Stimulated activated CD8-positive, alpha-beta memory T cell treated with anti-CD3 and anti-CD28 coated beads, Interleukin-7, amount 100 ng/mL, for 1 hour (primary cell): ENCODE measurements at places on chromosomes 6 and 20.

GRCh38 chr6:162675503-162675902 is 52.1 kb downstream of the PRKN start:
- no peak for DNase-seq

DNA sequence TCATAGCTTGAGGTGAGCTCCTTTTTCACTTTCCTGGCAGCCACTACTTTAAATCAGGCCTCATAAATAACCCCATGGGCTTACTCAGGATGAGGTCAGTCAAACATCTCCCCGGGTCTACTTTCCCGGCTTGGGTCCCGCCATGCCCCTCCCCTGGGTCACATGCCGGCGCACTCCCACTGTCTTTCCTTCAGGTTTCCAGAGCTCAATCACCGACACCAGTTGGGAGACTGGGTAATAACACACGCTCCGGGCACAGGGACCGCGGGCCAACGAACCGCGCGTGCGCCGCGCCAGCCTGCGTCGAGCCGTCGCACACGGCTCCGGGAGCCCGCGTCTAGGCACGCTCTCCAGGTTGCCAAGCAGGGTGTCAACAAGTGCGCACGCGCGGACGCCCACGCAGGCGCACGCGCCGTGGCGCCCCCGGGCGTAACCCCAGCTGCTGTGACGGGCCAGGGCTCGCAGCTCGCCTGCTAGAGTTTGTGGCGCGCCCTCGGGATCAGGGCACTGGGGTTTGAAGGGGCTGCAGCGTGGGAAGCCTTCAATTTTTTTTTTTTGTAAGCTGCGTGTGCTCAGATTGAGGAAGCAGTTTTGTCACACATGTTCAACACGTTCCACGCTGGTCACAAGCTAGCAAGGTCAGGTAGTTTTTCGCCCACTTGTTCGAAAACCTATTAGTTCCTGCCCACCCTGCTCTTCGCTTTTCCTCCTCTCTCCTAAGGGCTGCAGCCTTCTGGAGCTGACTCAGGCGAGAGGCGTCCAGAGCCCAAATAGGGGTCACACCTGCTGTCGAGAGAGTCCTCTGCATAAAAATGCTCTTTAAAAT is 31.8 kb downstream of the TFAP2B start:
- DNase-seq, result no peak

DNA sequence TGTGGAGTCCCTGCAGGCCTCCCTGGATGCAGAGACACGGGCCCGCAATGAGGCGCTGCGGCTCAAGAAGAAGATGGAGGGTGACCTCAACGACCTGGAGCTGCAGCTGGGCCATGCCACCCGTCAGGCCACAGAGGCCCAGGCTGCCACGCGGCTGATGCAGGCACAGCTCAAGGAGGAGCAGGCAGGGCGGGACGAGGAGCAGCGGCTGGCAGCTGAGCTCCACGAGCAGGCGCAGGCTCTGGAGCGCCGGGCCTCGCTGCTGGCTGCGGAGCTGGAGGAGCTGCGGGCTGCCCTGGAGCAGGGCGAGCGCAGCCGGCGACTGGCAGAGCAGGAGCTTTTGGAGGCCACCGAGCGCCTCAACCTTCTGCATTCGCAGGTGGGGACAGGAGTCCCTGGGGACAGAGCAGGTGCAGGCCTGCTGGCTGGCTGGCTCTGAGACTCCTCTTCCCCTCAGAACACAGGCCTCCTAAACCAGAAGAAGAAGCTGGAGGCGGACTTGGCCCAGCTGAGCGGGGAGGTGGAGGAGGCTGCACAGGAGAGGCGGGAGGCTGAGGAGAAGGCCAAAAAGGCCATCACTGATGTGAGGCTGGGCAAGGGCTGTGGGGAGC is 44.7 kb downstream of the MYH7B start:
- DNase-seq, result no peak

DNA sequence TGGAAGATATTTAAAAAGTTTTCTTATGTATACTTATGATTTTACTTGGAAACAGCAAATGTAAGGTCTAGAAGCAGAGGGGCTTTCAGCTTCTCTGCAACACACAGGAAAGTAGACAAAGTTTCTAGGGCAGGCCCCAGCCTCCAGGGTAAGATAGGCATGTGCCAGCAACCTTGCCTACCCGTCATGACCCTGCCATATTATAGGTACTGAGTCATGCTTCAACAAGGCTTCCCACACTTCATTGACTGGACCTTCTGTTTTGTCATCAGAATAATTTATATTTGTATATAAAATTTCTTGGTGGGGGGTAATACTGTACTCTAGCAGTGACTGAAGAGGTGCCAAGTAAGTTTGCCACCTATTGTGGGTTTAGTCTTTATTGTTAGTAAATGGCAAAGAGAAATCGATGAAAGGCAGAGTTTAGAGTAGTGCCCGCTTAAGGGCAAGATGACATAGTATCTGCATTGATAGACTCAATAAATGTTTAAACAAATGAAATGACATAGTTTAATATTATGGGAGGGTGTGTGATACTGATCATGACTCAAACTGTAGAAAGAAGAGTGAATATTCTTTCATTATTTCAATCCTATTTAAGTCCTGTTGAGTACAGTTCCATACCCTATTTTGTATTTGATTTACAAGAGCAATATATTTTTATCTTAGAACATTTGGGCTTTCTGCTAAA is 95.6 kb downstream of the JARID2 start:
- no peak for DNase-seq

DNA sequence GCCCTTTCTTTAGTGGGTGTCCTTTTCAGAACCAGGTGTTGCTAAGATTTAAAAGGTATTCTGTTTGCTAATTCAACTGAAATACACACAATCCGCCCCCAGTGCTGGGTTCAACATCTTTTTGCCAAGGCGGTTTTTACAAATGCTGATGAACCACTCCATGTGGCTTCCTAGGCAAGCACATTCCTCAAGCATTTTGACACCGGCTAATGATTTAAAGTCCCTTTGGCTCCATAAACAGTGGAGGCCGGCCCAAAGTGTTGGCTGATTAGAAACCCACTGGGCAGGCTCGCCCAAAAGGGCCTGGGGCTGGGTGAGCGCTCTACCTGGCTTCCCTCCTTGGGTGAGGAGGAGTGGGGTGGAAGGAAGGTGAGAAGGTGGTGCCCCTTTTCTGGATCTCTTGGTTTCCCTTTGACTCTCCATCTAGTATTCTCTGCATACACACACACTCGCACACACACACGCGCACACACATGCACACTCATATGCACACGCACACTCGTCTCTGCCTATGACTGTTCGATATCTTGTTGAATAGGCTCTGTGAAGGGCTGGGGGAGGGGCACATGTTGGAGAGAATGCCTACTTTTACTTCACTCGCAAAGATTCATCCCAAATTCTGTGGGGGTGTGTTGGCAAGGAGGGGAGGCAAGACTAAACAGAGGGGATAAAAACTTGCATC is 66.7 kb upstream of the ARMC2 start:
- DNase-seq, result no peak

DNA sequence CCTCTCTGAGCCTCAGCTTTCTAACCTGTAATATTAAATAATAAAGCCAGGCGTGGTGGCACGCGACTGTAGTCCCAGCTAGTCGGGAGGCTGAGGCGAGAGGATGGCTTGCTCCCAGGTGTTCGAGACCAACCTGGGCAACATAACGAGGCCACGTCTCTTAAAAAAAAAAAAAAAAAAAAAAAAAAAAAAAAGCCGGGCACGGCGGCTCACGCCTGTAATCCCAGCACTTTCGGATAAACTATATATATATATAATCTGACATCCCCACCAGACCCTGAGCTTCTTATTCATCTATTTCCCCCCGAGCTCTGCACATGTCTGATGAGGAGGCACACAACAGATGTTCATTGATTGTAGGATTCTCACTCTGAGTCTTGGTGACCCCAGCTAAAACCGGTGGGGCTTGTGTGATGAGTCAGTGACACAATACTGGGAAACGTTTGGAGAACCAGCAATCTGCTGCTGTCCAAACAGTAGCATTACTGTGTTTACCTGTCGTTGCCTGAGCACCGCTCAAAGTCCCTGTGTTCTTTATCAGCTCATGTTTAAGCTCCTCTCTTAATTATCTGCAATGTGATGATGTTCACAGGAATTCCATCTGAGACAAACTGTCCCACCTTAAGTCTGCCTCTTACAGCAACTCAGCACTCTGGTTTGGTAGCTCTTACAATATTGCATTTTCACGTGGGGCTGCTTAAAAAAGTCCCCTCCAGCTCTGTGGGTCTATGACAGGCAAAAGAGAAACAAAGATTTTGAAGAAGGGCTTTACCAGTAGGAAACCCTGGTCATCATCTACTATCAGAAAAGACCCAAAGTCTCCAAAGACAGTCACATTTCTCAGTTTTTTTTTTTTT is 1.0 kb upstream of the SPATA2 start:
- DNase-seq, result no peak

DNA sequence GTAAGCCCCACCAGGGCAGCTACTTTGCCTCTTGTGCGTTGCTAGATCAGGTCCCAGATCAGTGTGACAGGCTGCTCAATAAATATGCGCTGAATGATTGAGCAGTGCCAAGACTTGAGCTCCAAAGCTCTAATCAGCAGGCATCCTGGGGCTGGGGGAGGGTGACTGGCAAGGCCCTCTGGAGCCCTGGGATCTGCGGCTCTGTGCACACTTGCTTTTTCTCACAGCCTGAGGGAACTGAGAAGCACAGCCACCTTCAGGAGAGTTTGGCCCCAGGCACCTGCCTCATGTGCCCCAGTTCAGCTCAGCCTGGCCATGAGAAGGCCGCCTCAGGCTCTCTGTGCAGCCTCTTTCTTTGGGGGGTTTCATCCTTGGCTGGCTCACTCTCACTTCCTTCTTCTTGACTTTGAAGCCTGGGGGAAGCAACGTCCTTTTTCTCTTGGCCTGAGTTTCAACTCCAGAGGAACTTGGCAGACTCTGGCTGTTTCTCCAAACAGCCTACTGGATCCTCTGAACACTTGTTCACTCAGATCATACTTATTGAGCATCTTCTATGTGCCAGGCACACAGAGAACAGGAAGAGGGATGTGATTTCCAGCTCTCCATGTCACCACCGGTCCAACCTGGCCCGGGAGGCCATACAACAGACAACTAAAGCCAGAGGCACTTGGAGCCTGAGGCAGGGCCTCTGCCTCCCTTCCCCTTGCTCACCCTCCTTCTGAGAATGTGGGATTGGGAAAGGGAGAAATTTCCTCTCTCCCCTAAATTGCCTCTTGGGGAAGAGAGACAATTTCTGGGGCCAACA is 114.0 kb downstream of the VEGFA start:
- no peak for DNase-seq

DNA sequence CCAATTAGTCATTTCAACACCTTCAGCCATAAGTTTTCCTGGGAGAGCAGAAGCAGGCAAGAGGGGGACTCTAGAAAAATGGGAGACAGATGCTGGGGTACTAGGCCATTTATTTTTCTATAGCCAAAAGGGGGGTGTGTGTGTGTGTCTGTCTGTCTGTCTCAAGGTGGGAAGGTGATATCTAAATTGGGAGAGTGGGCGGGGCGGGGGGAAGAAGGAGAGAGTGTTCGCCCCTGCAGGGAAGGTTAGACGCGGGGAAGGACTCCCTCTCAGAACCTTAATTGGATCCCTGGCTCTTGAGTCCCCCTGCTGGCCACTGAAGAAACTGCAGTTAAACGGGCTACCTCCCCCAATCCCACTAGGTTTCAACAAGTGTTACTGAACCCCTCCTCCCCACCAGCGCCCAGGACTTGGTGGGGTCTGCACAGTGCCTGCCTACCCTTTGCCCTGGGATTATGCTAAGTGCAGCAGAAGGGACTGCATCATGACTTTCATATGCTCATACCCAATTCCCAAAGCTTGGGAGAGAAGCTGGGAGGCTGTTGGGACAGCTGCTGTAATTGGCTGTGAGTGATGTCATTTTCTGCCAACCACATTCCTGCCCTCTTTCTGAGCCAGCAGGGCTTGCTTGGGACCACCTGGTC is 45.8 kb downstream of the FOXP4 start:
- DNase-seq, result peak; percentile 57

- no peak for DNase-seq
Measured at GRCh38 chr6:131524695-131525336, 48.2 kb upstream of the ARG1 start.

GRCh38 chr6:146335336-146335735 is 208.3 kb upstream of the RAB32 start:
- DNase-seq, result no peak

- no peak for DNase-seq
Measured at GRCh38 chr6:99592900-99593299, 13.7 kb upstream of the PRDM13 start.

GRCh38 chr6:139605350-139605749 is 230.9 kb upstream of the CITED2 start:
- no peak for DNase-seq

GRCh38 chr6:37088897-37089296 is 81.1 kb upstream of the PIM1 start:
- DNase-seq, result no peak

- no peak for DNase-seq
Measured at GRCh38 chr20:38842558-38842981, 37.1 kb downstream of the PPP1R16B start.

DNA sequence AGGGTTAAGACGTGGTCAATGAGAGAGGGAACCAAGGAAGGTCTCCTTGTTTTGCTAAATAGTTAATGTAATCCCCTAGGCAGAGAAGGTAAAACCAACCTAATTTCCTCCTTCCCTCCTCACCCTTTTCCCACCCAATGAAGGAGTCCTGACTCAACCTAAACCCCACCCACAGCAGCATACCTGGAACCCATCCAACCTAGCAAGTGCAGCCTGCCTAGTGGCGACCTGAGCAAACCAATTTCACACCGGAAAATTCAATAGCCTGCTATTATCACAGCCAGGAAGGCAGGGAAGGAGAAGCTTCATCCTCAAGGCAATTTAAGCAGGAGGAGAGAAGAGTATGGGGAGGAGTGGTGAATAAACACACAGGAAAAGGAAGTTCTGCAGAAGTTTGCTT is 46.9 kb downstream of the OSTM1 start:
- DNase-seq, result no peak

- no peak for DNase-seq
Measured at GRCh38 chr6:41135062-41135832, 18.9 kb downstream of the TREML1 start.

DNA sequence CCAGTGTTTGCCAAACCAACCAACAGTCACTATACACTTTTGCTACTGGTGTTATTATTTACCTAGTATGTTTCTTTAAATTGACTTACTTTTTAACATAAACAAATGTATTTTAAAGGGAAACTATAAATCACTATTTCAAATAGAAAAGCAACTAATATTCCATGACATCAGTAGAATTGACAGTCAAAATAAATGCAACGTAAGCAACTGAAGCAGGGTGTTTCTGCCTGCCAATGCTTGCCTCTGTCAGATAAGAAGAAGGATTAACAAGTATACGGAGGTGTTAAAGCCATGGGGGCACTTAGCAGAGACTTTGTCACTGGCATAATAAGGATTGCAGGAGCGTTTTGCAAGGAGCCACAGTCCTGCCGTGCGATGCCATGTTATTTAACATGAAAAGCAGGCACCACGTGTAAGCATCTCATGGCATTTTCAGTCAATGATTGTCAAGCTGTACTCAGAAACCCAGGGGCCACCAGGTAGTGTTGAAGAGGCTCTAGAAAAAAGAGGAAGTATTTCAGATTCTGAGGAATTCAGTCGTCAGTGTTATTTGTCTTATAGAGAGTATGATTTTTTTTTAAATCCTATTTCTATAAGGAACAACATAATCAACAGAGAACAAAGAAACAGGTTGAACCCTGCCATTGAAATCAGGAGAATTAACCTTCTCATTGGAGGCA is 131.7 kb downstream of the BFSP1 start:
- no peak for DNase-seq
